Activated CD4-positive, alpha-beta T cell treated with anti-CD3 and anti-CD28 coated beads, Interleukin-2, amount 50 U/mL, for 48 hours (primary cell): ENCODE measurements at places on chromosomes 7 and 10.
A peak's percentile ranks its signal among the peaks of the same experiment; 100 is the strongest.

- no peak for DNase-seq
Measured at GRCh38 chr10:88234297-88234696, 348.8 kb downstream of the RNLS start.

DNA sequence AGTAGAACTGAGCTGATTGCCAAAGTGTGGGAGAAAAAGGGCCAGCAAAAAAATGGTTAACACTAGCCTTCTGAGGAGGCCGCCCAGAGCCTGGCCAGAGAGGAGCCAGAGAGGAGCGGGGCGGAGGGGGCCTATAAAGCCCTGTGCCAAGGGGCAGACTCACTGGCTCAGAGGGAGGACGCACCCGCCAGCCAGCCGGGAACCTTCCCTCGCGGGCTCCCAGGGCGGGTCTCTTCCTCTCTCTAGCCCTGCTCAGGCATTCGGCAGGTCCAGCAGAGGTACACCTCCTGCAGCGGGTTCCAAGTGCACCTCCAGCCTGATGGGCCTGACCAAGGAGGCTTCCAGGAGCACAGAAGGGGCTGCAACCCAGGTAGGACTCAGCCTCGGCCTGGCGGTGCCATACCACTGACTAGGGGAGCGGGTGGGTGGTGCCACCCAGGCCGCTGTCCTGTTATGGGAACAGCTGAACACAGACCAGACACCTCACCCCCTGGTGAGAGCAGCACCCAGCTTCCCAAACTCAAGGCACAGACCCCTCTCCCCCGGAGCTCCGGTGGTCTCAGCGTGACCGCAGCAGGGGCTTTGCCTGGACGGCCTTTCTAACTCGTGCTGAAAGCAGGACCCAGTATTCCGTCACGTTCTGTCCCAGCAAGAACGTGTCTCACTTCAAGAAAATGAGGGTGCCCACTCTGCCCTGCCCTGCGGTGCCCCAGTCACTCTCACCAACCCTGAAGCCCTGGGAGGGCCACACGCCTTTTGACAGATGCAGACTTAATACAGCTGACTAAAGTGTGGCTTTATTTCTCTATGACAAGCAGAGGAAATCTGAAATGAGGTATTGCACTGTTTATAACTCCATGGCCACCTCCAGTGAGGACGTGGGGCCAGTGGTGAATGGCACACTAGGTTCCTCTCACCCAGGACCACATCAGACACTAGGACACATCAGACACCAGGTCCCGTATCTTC, at the start of gene GPER1:
Gene GPER1, plus strand, starts transcription at position 162 of the 969 bp plus-strand sequence. CDS start 3,616 bp downstream, outside the sequence.
- DNase-seq = no peak

DNA sequence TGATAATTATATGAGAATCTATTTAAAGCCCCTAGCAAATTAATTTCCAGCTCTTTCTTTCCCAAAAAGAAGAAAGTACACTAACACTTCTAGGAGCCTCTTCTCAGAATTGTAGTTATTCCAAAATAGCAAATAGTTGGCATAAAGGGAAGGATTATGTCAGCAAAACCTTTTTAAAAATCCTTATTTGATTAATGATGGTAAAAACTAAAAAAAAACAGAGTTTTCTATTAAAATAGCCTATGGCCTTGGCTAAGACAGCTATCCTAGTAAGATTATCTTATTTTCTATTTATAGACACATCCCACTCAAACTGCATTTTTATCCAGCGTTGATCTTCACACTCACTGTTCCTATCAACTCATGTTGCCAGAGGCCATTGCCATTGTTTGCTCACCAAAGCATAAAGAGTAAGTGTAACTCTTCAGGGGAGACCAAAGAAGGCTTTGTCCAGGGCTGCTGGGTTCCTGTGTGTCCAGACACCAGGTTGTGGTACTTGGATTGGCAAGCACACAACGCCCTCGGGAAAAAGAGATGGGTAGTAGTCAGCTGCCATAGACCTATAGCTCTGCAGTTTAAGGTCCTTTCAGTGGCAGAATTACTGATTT, 31.5 kb downstream of the ACTA2 start:
- DNase-seq = no peak

DNA sequence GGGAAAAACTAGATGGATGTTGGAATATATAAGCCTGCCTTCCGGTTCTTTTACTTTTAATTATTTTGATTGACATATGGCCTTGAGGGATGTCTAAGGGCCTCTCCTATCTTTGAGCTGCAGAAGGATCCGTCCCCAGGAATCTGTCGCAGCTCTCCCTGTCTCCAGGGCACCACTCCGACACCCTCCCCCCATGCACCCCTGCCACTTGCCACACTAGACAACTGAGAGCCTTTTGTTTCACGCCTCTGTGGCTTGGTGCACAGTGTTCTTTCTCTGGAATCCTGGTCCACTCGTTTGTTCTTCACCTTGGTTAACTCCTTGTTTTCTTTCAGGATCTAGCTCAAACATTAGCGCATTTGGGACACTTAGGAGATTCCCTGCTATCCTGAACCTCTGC, 124.1 kb upstream of the EFCAB10 start:
- DNase-seq = no peak

DNA sequence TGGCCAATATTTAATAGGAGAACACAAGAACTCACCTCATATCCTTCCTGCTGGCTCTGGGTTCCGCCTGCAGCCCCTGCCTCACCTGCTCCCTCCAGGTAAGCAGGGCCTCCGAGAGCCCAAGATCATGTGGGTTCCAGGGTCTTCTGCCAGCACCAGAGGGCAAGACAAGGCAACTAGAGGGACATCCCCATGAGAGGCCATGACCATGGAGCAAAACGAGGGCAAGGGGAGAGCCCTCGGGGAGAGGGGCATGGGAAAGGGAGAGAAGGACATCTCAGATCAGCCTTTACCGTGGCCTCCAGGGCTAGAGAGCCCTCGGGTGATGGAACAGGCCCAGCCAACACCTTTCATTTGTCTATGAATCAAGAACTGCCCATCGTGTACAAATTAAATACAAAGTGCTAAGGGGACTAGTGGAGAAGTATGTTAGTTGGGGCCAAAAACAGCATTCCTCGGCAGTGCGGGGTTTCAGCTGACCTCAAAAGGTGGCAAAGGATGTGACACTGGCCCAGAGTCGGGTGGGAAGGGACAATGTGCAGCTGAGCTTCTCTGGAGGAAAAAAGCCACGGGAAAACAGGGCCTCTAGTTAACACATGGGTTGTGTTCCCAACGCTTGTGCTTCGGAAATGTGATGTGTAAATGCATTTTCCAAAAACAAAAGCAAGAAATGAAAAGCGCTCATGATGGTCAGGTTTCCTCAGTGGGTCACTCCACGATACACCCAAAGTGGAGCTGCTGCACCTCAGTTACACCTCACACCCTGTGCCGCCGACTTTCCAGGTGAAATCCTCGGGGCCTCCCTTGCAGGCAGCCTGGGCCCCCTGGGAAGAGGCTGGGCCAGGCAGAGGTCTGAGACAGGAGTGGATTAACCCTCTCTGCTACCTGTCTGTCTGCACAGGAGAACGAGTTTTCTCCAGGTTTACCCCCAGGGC, 2.0 kb downstream of the AOC1 start:
- DNase-seq = no peak

- no peak for DNase-seq
Measured at GRCh38 chr7:123692471-123692877, 36.8 kb downstream of the LMOD2 start.

GRCh38 chr7:94344826-94345225, 49.9 kb upstream of the COL1A2 start:
- DNase-seq = no peak

DNA sequence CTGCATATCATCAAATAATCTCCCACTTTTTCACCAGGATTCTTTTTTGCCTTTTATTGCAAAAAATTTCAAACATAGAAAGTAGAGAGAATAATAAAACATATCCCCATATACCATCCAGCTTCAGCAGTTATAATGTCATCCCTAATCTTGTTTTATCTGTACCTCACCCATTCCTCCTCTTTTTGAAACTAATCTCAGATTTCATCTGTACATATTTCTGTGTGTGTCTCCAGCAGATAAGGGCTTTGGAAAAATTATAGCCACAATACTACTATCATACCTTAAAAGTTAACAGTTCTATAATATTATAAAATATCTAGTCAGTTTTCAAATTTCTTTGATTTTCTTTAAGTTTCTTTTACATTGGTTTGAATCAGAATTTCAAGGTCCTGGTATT, 7.6 kb upstream of the ENTPD1 start:
- no peak for DNase-seq

DNA sequence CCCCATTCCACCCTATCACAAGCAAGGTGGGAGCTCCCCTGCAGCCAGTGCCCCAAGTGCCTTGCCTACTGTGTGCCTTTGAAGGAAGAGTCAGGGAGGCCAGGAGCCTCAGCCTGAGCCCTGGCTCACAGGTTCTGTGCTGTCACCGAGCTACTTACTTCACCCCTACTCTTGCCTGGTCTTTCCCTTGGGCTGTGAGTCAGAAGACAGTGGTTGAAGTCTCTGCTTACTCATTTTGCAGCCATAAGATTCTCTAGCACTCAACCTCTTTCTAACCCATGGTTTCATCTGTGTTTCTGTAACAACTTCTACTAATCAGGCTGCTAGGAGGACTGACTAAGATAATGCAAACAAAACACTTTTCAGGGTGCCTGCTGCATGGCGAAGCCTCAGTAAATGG, 114.5 kb downstream of the PLCE1 start:
- no peak for DNase-seq

DNA sequence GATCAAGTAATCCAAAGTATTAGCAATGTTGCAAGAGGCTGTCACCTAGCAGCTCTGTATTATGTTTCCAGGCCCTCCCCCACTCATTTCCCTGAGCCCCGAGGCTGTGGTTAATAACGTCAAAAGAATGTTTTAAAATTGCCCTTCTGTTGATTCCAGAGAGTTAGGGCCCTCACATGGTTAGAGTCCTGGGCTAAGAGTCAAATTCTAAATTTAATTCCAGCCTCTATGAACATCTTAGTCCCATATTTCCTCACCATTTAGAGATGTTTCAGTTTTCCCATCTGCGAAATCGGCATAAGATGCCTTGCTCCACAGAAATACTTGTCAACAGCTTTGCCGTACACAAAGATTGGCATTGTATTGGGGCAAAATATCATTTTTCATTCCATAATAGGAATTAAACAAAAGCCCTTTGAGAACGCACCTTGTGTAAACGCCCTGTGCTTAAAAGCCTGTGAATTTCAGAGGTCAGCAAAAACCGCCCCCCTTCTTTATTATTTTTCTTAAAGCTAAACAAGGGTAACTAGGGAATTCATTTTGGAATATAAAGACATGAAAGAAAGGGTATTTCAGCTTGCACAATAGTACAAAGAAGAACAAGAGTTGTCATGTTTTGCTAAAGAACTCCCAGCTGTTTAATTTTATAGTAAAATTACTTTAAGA, 135.8 kb downstream of the ARID5B start:
- DNase-seq = no peak

DNA sequence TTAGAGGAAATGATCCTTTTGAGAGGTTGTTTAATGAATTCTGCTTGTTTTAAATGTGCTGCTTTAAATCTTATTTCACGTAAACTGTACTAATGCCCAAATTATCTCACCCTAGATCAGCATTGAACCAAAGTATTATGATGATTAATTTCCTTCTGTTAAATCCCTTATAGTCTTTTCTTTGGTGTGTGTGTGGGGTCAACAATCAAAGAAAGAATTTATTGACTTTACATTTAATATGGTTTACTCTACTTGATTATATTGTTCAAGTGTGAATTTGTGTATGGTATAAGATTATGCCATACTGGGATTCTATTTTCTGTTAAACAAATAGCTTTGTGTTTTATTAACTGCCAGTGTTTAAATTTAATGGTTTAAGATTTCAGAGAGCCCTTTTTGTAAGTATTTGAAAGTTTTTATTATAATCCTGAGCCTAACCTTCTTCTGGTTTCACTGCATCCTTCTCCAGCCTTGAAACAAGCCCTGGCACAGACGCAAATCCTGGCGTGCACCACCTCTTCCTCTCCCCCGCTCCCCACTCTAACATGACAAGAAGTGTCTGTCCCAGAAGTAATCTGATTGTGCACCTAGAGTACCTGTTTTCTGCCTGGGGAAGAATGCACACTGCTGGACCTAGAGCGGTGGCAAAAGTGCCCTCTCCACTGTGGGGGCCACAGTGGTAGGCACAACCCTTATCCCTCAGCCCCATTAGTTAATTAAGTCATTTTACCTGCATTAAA, 70.6 kb downstream of the KAT6B start:
- no peak for DNase-seq

DNA sequence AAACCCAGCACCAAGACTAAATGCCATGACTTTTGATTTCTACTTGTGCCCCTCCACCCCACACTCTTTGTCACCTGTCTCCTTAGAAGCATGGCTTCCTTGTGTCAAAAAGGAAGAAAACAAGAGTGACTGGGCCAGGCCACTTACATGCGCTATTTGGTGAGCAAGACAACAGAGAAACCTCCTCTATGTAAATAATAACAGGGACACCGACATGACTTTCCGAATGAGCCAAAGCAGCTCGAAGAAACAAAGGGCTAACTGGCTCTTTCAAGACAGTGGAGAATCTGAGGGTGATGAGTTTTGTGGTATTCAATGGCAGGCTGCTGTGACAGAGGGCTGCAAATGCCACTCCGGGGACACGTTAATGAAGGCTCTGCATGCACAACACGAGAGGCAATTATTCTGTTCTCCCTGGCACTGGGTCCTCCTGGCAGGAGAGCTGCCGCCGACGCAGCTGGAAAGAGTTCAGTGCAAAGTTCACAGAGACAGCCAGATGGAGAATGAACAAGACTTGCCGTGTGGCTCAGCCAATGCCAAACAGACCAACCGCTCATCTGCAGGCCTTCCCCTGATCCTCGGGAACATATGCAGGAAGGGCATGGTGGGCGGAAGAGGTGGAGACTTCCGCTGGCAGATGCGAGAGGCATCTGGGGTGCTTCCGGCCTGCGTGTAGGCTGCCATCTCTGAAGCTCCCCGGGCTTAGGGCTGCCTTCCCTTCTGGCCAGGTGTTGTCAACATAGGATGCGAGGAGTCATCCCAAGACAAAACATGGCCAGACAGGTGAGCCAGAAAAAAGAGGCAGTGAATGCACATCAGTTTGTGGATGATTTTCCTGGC, 59.1 kb upstream of the SMNDC1 start:
- peak; percentile 69 for DNase-seq

DNA sequence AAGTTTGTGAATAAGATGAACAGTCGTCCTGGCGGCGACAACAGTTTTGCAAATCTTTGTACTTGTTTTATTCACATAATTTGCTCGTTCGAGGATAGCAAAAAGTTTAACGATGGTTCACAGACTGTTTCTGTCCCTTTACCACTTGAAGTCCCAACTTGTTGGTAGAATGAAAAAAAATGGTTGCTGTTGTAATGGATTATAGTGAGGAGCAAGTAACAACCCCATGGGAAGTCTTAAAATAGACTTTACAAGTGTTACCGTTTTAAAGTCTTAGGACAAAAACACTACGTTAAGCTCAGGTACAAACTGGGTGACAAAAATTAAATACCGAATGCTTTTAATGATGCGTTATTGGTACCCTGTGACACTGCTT, 589 bp downstream of the LSM8 start:
- DNase-seq = no peak
